Stimulated activated CD8-positive, alpha-beta memory T cell treated with anti-CD3 and anti-CD28 coated beads, Interleukin-4, amount 100 ng/mL, for 24 hours (primary cell): ENCODE measurements at places on chromosomes 1 and 21.

- DNase-seq = no peak
Measured at GRCh38 chr1:172822886-172823285, 164.0 kb downstream of the FASLG start.

DNA sequence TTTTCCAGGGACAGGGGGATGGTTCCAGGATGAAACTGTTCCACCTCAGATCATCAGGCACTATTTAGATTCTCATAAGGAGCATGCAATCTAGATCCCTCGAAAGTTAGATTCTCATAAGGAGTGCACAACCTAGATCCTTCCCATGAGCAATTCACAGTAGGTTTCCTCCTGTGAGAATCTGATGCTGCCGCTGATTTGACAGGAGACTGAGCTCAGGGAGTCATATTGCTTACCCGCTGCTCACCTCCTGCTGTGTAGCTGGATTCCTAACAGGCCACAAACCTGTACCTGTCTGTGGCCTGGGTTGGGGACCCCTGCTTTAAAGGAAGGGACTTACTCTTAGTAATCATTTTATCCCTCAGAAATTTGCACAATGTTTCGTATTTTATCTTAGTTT lies 9.3 kb downstream of the CTH start:
- no peak for DNase-seq

- DNase-seq = no peak
Measured at GRCh38 chr1:194279975-194280374, 1093.6 kb upstream of the B3GALT2 start.

GRCh38 chr1:16189003-16189402 lies 23.4 kb downstream of the ARHGEF19 start:
- DNase-seq = no peak

GRCh38 chr1:102733491-102734236 lies 374.7 kb downstream of the COL11A1 start:
- no peak for DNase-seq

DNA sequence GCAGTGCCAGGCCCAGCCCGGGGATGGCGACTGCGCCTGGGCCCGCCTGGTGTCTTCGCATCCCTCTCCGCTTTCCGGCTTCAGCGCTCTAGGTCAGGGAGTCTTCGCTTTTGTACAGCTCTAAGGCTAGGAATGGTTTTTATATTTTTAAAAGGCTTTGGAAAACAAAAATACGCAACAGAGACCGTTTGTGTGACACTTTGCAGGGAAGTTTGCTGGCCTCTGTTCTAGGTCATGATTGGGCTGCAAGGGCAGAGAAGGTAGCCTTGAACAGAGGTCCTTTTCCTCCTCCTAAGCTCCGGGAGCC lies 719 bp downstream of the SOD1 start:
- DNase-seq = no peak

- DNase-seq = no peak
Measured at GRCh38 chr1:66831529-66832239, 30.6 kb upstream of the INSL5 start.

GRCh38 chr1:71101839-71102376 lies 21.1 kb upstream of the ZRANB2 start:
- DNase-seq = no peak

DNA sequence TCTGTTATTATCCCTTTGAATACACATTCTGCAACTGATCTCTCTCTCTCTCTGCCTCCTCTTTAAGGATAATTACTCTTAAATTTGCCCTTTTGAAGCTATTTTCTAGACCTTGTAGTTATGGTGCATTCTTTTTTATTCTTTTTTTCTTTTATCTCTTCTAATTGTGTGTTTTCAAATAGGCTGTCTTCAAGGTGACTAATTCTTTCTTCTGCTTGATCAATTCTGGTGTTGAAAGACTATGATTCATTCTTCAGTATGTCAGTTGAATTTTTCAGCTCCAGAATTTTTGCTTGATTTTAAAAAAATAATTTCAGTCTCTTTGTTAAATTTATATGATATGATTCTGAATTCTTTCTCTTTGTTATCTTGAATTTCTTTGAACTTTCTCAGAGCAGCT lies 95.6 kb upstream of the GPR52 start:
- no peak for DNase-seq
